ENCODE measurements at places on chromosomes 5 and 9.

DNA sequence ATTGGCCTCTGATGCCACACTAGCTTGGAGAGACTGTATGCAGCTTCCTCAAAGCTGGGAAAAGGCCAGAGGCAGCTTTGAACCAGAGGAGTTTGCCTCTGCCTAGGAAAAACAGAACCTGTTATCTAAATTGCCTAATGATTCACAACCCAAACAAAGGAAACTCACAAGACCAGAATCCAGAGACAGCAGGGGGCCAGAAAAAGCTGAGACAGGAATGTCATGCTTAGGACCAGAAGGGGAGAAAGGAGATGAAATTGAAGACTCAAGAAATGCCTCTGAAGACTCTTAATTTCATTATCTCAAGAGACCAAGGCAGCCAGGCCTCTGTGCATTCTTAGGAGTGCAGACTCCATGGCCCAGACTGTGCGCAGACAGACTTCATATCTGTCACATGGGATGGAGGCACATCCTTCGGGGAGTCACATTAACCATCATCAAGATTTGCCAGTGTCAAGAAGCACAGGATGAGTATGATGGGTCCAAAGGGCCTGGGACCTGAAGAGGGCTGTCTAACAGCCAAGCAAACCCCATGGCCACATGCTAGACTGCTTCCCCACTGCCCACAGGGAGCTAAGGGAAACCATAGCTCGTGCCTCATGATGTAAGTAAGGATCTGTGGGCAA is 57.3 kb downstream of the ARSB start:
- DNase-seq = no peak

- DNase-seq = no peak
Measured at GRCh38 chr5:862367-863243, 11.8 kb upstream of the ZDHHC11 start.

DNA sequence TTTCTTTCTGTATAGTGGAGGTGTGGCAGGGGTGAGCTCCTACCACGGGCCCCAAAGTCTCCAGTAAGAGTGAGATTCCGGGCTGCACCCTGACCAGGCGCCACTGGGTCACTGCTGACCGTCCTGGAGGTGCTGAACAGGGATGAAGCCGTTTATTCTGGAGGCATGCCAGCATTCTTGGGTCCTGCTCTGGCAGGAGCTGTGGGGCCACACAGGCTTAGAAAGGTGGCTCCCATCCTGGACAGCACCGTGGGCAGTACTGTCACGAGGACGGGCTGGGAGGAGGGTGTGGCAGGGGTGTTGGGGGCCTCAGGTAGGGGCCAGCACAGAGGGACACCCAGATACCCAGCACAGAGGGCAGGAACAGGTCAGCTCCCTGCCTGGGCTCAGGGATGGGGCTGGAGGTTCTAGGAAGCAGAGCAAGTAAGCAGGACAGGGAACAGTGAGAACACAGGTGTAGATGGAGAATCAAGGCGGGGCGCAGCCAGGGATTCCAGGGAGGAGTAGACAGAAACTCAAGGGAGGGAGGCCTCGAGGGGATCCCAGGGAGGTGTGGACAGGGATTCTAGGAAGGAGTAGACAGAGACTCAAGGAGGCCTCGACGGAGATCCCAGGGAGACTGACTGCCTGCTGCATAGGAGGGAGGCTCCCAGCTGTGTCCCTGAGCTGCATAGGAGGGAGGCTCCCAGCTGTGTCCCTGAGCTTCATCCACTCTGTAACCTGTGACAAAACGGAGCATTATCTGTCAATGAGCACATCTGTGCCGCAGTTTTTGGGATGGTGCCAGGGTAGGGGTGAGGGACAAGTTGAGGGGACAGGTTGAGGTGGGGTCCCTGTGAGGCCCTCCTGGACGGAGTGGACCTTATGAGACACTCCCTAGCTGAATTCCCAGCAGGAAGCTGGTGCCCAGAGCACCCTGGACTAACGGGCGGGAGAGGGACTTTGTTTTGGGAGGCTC is 1.1 kb upstream of the PLEKHG4B start:
- DNase-seq = no peak

DNA sequence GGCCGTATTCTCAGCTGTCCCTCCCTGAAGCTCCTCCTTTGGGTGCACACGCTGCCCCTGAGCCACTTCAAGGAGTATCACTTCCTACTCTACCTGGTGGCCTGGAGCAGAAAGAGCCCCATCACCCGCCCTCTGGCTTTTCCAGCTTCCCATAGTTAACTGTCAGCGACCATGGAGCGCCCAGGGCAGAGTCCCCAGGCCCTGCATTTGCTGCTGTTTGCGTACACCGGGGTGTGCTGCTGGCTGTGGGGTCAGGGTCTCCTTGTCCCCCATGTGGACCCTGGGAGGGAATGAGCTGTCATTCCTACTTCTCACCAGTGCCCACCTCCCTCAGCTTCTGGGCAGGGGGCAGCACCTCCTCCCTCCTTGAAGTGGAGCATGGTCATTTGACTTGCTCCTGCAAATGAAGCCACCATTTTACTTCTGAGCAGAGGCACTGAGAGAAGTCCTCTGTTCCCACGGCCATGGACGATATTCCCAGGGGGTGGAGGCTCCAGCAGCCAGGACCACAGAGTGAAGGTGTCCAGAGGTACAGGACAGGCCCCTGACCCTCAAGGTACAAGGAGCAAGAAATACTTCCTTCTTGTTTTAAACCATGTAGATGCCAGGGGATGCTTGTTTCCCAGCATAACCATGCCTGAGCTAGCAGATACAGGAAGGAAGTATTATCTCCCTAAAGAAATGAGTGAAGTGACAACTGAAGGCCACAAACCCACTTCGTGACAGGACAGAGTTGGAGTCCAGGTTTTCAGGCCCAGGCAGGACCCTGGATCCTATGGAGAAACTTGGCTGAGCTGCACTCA is 40.6 kb upstream of the COL5A1 start:
- no peak for DNase-seq

GRCh38 chr5:140833993-140834392 is at the start of gene PCDHA7:
Gene PCDHA7, plus strand, starts transcription at chr5:140834269. Its CDS starts 115 bp downstream, at chr5:140834384.
- no peak for DNase-seq

DNA sequence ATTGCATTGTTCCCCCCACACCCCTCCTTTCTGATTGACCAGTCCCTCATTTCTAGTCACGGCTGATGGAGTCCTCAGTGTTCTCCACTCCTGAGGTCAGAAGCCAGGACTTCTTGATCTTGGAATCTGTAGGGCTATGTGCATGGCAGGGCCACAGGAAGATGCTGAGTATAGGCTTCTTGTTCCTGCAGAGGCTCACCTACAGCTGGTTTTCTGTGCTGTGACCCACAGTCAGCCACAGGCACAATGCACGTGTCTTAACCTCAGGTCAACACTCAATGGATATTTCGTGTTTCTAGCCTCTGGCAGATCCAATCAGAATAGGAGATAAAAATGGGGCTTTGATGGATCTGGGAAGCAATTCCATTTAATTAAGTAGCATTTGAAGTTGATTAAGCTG is 14.3 kb upstream of the CXCL14 start:
- DNase-seq = no peak

GRCh38 chr5:85148701-85149100 is 764.0 kb upstream of the EDIL3 start:
- no peak for DNase-seq

Measured in activated naive CD4-positive, alpha-beta T cell (primary cell).